ENCODE measurements at places on chromosomes 11 and 22.

DNA sequence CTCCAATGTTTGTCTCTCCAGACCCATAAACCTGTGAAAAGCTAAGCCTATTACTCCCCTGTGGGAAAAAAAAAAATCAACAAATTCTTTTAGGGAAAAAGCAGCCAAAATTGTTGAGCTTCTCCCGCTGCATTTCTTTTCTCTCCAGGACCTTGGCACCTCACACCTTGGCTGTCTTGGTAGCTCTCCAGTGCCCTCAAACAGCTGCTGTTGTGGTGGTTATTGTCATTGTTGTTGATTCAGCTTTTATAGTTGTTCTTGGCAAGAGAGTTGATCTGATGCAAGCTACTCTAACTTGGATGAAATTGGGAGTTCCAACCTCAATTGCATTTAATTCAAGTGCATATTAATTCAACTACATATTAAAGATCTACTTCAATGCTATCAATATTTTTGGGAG, 516.9 kb upstream of the LARGE1 start:
- DNase-seq = no peak

- no peak for DNase-seq
Observed at GRCh38 chr11:130602641-130603334, 154.3 kb downstream of the ADAMTS15 start.

DNA sequence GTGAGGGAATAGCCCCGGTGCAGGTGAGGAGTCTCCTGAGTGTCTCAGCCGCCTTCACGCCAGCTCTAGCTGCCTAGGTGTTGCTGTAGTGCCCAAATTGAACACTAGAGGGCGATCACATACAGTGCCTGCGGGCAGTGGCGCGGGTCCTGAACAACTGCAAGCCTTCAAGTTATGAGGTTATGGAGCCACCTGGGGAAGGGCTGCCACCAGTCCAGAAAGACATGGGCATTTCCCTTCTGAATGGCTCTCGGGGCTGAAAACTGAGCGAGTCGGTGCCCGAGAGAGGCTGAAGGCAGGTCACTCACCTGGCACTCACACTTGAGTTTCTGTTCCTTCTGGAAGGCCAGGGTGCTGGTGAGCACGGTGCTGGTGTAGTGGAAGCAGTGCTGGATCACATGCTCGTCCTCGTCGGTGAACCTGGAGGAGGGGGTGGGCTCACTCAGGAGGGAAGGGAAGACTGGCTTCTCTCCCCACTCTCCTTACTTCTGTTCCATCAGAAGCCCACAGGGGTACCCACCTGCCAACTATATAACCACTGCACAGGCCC, 88.4 kb downstream of the PDE2A start:
- peak; percentile 45 for DNase-seq

GRCh38 chr11:129533395-129533794, 157.7 kb downstream of the BARX2 start:
- DNase-seq = no peak

GRCh38 chr11:107719073-107719472, 7.2 kb upstream of the SLN start:
- no peak for DNase-seq

DNA sequence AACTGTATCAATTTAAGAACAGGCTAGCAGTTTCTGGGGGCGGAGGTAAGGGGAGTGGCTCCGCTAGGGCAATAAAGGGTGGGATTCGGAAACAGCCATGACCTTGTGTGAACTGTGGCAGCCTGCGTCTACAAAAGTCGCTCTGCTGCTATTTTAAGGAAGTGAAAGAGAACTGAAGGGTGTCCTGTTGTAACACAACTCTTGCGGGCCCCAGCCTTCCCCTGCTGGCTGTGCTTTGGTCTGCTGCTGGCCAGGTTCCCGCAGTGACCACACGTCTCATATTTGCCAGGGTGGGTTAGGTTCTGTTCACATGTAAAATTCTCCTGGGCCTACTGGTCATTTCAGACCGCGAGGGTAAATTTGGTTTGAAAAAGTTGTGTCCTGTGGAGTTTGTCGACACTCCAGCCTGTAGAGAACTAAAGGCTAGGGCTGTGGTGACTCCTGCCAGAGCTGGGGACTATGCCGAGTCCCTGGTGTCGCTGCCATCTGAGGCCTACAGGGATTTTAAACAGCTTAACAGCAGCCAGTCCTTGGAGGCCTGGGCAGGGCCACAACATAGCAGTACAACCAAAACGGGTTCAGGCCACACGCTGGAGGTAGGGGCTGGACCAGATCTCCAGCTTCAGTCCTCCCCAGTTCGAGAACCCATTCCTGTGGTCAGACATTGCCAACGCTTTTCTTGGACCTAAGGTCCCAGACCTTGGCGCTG, 1.1 kb upstream of the PPFIBP2 start:
- DNase-seq = peak; percentile 76

DNA sequence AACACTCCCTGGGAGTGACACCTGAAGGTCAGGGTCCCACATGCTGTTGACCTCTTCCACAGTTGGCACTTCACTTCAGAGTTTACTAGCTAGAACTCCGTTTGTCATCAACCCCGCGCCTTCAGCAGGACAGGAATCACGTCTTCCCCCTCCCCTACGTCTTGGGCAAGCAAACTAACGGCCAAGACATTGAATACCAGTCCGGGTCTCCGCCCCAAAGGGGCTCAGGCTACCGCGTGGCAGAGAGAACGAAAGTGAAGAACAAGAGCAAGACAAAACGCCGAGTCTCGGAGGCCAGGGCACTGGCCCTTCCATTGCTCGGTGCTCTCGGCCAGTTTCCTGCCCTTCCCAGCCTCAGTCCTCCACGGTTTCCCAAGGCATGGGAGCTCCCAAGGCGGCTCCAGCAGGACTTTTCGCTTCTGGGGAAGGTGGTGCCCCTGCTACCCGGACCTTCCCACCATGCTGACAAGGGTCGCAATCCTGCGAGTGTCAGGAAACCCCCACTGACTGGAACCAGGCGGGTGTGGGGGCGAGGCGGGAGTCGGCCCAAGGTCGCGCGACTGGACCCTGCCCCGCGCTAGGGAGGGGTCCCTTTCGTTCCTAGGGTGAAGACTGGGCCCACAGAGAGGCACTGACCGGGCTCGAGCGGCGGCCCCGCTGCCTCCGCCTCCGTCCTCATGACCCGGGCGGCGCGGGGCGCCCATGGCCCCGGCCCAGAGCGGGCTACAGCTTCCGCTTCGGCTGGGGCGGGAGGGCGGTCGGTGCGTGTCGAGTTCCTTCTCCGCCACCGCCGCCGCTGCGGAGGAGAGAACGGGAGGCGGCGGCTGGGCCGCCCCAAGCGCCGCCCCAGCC, at the start of gene GUCD1:
Gene GUCD1 (minus strand): TSS at position 826 of the 852 bp plus-strand sequence. CDS start 147 bp downstream, at position 679.
- DNase-seq = no peak

- no peak for DNase-seq
Observed at GRCh38 chr11:83044958-83045712, 26.6 kb downstream of the RAB30 start.

GRCh38 chr11:62443390-62444235, 24.8 kb downstream of the SCGB1A1 start:
- peak; percentile 39 for DNase-seq

- DNase-seq = no peak
Observed at GRCh38 chr11:113193946-113194345, 120.4 kb upstream of the TTC12 start.

DNA sequence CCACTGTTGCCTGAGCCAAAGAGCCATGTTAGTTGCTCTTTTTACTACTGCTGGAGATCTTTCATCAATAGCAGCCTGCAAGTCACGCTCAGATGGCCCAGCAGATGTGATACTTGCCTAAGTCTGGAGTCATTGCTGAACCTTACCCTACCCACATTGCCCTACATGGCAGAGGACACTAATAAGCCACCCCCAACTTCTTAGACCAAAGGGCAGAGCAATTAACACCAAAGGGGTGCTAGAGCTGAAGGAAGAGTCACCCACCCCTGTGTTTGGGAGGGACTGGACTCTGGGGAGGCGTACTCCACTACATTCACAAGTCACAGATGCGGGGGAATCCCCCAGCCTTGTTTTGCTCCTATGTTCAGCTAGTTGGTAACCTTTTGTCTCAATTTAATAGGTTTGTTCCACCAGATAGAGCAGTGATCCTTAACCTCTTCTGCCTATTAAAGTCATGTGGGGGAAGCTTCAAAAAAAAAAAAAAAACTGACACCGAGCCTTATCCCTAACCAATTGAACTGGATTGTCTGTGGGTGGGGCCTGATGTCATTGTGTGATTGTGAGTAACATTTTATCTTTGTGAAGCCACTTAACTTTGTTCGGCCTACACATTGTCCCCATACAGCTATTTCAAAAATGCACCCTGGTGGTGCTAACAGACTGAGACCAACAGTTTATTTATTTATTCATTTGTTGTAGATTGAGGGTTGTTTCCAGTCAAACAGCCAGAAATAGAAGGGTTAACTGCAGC, 13.1 kb downstream of the ADM start:
- DNase-seq = no peak

DNA sequence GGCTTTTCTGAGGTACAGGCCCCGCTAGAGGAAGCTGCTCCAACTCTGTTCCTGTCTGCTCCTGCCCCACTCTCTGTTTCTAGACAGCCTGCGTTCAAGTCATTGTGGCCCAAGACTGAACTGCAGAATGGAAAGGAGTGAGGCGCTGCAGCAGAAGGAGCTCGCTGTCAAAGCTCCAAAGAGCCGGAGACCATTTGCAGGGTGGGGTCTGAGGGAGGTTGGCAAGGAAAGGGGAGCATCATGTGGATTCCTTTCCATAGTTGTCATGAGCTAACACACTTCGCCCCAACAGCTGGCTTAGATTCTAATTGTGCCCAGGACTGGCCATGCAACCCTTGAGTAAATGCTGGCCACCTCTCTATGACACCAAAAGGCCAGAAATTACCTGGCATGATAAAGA, 18.8 kb downstream of the APOL4 start:
- DNase-seq = no peak

- no peak for DNase-seq
Observed at GRCh38 chr11:95559899-95560298, 229.7 kb downstream of the FAM76B start.

DNA sequence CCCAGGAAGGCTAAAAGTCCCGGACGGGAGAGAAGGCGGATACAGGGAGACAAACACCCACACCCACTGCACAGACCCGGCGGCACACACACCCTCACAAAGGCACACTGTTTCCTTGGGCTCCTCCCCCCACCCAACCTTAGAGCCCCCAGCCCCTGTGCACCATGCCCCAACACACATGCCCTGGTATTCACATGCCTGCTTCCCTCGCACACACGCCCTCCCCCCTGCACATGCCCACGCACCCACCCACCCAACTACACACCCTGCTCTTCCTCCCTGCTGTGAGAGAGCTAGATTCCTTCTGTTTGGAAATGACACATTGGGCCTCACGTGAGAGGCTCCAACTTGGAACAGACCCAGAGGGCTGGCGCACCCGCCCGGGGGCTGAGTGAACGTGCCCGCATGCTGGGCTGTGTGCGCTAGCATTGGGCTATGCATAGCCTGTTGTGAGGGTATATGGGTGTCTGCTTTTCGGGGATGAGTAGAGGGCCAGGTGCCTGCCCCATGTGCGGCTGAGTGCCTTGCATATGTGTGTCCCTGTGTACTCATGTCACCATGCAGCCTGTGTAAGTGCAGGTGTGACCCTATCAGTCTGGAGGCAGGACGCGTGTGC, 518 bp upstream of the CHRM1 start:
- no peak for DNase-seq

GRCh38 chr11:103961010-103961409, 75.4 kb upstream of the DDI1 start:
- DNase-seq = no peak

- DNase-seq = no peak
Observed at GRCh38 chr22:20405291-20405930, 11.5 kb downstream of the ZNF74 start.

DNA sequence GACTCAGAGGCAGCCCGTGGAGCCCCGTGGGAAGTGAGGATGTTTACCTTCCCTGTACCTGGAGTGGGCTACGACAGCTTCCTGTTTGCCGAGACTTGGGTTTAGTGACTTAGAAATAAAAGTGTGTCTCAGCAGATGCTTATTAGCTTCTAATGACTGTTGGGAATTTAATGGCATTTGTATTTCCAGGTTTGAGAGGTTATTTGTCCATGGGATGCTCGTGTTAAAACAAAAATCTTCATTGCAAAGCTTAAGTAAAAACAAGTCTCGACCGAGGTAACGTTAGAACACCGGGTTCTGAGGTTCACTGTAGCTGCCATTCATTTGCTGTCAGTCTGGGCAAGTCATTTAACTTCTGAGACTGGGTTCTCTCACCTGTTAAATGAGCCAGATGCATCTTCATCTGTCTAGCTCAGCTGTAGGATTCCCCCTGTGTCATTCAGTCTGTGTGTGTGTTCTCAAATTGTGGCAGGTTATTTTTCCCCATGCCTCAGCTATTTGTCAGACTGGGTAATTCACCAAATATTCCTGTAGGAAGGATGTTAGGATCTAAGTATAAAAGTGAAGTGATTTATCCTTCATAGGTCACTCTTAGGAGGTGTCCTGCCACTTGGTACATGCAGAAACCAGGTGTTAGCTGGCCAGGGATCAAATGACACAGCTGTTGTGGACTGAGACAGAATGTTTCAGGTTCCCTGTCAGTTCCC, 791 bp downstream of the EI24 start:
- no peak for DNase-seq

- DNase-seq = no peak
Observed at GRCh38 chr11:86790195-86790725, 10.1 kb upstream of the PRSS23 start.

DNA sequence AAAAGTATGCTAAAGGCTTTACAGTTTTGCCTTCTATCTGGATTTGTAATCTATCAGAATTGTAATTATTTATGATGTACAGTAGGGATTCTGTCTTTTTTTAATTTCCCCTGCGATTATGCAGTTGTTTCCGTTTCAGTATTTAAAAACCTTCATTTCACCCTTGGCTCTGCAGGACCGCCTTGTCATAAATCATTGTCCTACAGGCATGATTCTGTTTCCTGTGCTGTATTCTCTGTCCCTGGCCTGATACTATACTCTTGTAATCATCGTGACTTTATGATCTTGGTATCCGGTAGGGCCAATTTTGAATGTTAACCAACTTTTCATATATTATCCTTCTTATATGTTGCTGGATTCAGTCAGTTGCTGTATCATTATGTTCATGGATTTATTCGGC, 151.7 kb downstream of the ATXN10 start:
- DNase-seq = no peak

DNA sequence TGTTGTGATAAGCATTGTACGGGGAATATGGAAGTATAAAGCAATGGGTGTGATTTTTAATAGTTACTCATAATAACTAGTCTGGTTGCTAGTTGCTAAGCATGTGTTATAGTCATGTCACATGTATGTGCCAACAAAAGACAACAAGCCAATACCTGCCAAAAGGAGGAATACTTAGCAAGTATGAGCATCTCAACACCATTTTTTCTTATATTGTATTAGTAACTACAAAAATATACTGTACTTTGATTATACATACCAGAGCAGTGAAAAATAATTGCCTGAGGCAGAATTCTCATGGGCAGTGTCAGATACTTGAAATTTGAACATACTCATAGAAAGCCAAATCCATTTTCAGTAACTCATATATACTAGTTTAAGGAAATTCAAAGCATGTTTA, 62.4 kb upstream of the ALKBH3 start:
- DNase-seq = no peak

- no peak for DNase-seq
Observed at GRCh38 chr11:32316858-32317642, 118.3 kb downstream of the WT1 start.

DNA sequence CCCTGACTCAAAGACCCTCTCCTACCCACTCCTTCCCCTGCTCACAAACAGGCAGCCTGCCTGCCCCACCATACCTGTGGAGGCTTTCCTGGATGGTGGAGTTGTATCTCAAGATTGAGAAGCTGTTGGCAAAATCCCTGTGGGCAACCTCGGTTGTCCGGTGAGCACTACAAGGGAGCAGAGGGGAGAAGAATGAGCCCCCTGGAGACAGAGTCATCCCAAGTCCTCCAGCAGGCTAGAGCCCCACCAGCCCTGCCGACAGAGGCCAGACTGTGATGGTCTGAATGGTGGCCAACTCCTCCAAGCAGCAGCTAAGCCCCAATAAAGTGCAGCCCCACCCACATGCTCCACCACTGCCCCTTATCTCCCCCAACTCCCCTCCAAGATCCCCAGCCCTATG, 17.5 kb downstream of the TMPRSS13 start:
- DNase-seq = no peak

Data from globus pallidus (tissue), 1 donor.